ENCODE measurements at places on chromosomes 6 and 20.
A peak's percentile ranks its signal among the peaks of the same experiment; 100 is the strongest.

GRCh38 chr6:169725125-169726048 is 1.1 kb upstream of the PHF10 start:
- no peak for DNase-seq

DNA sequence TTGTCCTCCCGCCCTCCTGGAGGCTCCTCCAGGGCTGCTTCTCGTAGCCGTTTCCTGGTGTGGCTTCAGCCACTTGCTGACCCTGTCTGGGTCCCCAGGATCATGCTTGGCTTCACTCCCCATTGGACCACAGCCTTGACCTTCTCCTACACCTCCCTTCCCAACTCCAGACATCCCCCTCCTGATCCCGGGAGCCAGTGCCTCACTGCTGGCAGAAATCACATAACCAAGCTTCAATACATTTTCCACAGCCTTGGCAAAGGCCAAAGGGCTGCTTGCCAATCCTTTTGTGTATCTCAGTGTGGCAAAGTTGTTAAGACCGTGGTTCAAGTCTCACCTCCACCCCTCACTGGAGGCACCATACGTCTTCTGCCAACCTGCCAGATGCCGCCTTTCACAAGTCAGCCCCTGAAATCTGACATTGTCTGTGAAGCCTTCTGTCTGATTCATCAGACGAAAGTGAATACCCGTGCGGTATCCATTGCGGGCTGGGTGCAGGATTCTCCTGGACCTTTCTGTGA is 60.1 kb downstream of the PHACTR3 start:
- no peak for DNase-seq

- no peak for DNase-seq
These were observed 7.8 kb downstream of the TDP2 start for GRCh38 chr6:24658573-24659560.

- DNase-seq, result no peak
These were observed 596.8 kb downstream of the TFAP2B start for GRCh38 chr6:51415501-51415900.

DNA sequence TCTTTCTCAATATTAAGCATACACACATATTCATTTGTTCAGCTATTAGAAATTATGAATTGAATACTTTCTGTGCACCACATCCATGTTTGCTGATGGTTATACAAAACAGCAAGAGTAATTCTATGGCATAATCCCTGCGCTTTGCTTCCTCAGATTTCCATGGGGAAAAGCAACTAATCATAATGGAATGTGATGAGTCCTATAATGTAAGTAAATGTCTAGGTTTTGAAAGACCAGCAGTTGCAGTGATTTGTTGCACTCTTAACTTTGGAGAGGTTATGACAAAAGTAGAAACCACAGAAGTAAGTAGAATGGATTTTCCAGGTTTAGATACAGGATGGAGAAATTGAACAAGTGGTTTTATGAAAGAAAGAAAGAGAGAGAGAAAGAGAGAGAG is 652.1 kb downstream of the CBLN4 start:
- DNase-seq, result no peak

DNA sequence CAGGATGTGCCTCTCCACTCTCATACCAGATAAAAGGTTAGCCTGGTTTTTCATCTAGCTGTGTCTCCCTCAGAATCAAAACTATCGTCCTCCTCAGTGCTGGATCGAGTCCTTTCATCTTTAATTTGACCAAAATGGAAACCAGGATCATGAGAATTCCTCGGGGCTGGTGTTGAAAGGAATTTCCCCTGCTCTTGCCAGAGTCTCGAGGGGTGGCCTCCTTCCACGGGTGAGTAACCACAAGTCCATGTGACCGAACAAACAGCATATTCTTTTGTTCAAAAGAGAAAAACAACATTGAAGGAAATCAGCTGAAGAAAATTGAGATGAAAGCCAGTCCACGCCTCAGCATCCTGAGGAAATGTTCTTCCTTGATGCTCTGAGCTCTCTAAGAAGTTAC is 165.9 kb upstream of the CDYL start:
- DNase-seq, result no peak

DNA sequence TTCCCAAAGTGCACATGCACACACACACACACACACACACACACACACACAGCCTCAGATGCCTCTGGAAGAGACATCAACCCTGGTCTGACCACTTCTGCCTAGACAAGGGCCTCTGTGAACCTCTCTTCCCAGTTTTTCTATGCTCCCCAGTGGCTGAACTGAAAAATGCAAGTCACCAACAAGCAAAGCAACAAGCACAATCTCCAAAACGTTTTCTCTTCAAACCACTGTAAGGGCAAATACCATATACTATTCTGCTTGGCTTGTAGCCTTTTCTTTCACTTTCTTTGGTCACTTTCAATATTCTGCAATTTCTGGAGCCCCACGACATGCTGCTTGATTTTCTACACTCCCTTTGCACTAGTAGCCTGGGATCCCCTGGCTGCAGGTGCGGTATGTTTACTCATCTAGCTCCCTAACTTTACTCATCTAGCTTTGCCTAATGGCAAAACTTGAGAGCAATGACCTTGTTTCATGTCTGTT is 121.4 kb upstream of the DST start:
- DNase-seq, result no peak

DNA sequence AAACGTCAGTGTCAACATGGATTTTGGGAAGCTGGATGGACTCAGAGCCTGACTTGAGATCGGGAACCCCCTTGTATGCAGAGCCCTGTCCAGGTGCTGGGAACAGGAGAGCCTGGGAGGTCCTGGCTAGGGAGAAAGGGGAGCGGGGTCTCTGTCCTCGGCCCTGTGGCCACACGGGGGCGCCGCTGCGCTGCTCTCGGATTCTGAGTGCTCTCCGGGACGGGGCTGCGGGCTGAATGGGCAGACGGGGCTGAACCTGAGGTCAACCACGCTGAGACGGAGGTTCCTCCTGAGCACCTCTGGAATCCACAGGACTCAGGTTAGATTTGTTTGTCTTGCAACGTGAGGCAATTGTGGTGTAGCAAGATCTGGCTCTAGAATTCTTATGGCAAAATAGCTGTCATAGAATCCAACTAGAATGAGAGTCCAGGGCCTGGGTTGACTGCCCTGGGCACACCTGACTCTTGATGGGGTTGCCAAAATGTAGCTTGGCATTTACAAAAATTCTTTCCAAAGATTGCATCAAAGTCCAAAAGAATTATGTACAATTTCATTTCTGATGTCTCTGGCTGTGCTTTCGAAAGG is 20.6 kb upstream of the HLA-F start:
- DNase-seq, result peak; percentile 91

GRCh38 chr6:112352101-112352500 is 5.0 kb downstream of the RFPL4B start:
- DNase-seq, result no peak

DNA sequence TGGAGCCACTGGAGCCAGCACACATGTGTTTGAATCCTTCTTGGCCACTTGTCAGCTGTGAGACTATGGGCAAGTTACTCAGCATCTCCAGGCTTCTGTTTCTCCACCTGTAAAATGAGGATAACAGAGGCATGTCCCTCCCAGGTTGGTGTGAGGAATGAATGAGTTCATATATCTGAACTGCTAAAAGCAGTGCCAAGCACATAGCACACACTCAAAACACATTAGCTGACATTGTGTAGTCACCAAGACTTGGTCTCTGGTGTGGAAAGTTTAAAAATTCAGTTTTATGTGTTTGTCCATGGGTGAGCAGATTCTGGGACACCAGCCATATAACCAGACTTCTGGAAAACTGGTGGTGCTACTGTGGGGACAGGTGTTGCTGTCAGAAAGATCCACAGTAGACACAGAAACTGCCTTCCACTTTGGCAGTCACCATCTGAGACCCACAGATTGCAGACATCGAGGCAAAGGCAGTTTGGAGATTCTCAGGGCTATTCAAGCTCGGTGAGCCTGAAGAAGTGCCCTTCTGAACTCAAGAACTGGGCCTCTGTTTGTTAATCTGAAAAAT is 115.8 kb downstream of the MRPL14 start:
- DNase-seq, result no peak

DNA sequence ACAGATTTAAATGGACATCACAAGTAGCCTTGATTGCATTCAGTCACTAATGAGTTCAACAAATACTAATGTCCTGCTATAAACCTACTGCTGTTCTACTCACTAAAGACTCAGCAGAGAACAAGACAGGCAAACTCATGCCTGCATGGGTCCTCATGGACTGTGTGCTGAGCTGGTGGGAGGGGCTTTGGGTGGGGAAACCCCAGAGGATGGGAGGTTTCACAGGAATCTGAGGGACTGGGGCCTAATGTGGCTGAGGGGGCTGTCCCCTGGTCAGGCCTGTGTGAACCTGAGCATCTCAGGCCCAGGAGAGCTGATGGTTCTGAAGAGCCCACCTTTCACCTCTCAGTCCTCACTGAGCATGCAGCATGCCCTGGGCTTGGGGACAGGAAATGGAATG is 1.4 kb downstream of the CST8 start:
- DNase-seq, result no peak

- DNase-seq, result no peak
These were observed 78.6 kb downstream of the AIG1 start for GRCh38 chr6:143139239-143139784.
